Activated CD8-positive, alpha-beta memory T cell treated with anti-CD3 and anti-CD28 coated beads, Interleukin-2, amount 50 U/mL, for 4 hours (primary cell): ENCODE measurements at places on chromosomes 2 and 18.
A peak's percentile ranks its signal among the peaks of the same experiment; 100 is the strongest.

- DNase-seq, result no peak
Observed at GRCh38 chr2:241191081-241191480, 2.6 kb downstream of the ANO7 start.

DNA sequence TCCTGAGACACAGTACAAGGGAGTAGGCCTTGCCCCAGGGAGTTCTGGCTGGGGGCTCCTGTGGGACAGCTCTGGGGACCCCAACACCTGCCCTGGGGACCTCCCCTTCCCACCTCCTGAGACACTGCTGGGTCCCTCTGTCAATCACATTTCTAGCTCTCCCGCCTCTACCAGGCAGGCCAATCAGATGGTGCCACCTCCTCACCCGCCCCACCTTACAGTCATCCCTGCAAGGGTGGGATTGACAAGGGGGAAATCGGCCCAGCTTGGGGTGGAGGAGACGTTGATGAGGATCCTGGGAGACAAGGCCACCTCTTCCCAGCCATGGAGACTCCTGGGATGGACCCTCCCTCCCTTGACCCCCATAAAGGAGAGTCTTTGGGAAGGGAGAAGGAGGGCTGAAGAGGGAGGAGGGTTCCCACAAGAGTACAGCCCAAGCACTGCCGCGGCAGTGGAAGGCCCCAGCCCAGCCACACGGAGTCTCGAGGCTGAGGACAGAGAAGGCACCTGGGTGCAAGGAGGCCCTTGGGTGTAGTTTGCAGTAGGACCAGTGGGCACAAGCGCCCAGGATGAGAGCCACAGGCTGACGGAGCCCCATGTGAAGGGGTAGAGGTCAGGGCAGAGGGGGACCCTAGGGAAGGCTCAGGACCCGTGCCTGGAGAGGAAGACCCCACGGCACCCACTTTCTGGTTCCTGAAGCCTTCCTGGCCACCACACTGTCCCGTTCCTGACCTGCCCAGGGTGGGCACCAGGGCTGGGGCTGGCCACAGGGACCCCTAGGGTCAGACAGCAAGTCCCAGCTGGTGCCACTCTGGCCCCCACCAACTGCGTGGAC is 109.9 kb upstream of the OTOS start:
- no peak for DNase-seq

GRCh38 chr2:121382744-121383143 is 97.7 kb upstream of the TFCP2L1 start:
- no peak for DNase-seq

GRCh38 chr2:23794234-23794633 is 132.7 kb downstream of the ATAD2B start:
- DNase-seq, result no peak

- DNase-seq, result no peak
Observed at GRCh38 chr2:166917415-166917814, 29.1 kb downstream of the XIRP2 start.

DNA sequence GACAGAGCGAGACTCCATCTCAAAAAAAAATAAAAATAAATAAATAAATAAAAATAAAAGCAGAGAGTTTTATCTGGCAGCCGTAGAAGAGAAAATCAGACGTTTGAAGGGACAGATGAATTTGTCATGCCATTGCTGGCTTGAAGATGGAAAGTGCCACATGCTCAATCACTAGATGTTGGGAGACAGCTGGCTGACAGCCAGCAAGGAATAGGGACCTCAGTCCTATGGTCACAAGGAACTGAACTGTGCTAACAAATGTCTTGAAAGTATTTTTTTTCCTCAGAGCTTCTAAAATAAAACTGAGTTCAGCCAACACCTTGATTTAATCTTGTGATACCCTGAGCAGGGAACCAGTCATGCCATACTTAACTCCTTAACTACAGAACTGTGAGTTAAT is 65.4 kb downstream of the DTNA start:
- no peak for DNase-seq

- DNase-seq, result no peak
Observed at GRCh38 chr2:3689998-3690748, 13.2 kb upstream of the DCDC2C start.

GRCh38 chr2:42013409-42013808 is 34.4 kb upstream of the PKDCC start:
- no peak for DNase-seq

DNA sequence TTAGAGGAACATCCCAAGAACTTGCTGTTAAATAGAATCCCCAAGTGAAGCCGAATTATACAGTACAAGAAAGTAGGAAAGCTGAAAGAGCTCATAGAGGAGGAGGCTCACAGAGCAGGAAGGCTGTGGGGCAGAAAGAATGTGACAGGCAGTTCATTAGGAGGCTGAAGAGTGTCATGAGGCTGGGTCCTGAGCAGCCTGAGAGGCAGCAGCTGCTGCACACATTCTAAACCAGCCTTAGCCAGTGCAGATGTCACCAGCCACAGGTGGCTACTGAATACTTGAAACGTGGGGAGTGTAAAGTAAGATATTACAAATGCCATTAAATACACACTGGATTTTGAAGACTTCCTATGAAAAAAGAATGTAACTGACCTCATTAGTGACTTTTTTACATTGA is 490.2 kb upstream of the KLHL29 start:
- no peak for DNase-seq

DNA sequence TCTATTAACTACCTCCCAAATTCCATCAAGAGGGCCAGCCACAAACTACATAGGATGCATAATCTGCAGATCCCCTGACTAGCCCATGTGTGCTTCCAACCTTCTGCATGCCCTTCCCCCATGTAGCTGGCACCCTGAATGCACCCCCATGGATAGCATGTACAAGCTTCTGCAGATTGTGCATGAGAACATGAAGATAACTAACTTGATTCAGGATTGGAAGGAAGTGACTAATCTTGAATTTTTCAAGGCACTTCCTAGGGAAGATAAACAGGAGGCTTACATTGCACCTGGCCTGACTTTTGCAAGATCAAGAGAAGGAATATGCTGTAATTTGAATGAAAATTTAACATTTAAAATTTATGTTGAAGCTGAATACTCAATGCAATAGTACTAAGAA is 66.7 kb downstream of the CDC42EP3 start:
- no peak for DNase-seq

GRCh38 chr2:215797676-215798075 is 215.7 kb downstream of the MREG start:
- no peak for DNase-seq

GRCh38 chr2:36427790-36428243 is 72.2 kb downstream of the CRIM1 start:
- DNase-seq, result no peak

DNA sequence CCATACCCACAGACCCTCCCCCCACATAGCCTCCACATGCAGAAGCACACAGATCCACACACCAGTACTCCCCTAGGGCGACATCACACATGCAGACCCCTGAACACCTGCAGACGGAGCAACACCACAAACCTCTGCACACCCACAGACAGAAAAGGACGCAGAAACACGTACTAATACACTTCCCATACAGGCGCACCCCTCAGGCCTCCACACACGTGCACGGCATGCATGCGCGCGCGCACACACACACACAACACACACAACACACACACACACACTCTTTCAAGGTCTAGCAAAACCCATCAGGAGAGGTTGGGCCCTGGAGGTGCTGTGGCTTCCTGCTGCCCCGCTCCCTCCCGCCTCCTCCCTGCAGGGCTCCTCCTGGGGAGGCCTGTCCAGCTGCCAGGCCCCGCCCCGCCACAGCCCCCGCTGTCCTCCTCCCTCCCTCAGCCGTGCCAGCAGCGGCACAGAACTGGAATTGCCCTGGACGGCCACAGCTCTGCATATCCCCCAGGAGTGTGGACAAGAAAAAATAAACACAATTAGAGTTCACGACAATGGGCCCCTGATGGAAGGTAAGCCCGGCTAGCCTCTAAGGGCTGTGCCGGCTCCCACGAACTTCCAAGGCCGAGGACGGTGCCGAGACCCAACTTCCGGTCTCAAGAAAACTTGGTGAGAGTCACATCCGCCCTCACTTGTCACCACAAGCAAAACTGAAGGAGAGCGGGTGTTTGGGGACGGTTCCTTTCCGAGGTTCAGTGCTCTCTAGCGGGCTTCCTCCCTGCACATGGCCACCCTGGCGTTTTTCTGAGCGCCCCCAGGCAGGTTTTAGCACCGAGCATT is 6.8 kb downstream of the ZFP36L2 start:
- DNase-seq, result peak; percentile 63

DNA sequence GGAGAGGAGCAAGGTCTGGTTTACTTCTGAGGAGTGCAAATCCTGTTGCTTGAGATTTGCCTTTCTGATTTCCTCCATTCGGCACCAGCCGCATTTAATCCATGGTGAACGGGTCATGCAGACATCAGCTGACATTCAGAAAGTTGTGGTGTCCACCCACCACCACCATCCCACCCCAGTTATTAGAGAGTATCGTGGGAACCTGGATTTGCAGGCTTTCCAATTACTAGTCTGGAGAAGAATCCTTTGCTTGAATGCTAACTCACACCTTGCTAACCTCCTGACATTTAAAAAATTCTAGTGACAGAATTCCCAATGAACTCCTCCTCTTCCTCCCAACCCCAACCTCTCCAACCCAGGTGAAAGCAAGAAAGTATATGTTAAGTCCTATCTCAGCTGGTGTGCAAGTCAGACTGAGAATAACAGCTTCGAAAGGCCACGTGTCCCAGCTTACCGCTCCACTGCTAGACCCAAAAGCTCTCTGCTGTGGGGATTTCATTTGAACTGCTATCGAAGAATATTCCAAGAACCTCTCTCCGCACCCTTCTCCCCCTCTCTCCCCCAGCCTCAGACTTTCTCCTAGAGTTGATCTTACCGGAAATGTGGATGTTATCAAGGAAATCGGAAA is 17.7 kb downstream of the BCL11A start:
- no peak for DNase-seq

GRCh38 chr18:40485318-40485717 is 1469.7 kb upstream of the PIK3C3 start:
- no peak for DNase-seq

DNA sequence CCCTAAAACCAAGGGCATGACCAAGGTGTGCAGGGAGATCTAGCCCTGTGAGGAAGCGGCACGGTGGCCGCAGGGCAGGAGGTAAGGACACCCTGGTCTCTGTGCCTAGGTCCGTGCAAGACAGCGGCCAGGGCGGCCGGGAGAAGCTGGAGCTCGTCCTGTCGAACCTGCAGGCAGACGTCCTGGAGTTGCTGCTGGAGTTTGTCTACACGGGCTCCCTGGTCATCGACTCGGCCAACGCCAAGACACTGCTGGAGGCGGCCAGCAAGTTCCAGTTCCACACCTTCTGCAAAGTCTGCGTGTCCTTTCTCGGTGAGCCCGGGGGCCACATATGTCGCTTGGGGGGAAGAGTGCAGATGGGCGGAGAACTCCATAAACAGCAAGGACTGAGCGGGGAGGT is 235.4 kb downstream of the ATAD2B start:
- no peak for DNase-seq
